Natural killer cell (primary cell): ENCODE measurements at places on chromosomes 12 and 14. TPM values are rescaled to one million over a fixed set of nuclear protein-coding genes. Genes with fewer than 3 reads are reported as not detected.

Gene TAS2R31
- 6.2 TPM for total RNA-seq

DNA sequence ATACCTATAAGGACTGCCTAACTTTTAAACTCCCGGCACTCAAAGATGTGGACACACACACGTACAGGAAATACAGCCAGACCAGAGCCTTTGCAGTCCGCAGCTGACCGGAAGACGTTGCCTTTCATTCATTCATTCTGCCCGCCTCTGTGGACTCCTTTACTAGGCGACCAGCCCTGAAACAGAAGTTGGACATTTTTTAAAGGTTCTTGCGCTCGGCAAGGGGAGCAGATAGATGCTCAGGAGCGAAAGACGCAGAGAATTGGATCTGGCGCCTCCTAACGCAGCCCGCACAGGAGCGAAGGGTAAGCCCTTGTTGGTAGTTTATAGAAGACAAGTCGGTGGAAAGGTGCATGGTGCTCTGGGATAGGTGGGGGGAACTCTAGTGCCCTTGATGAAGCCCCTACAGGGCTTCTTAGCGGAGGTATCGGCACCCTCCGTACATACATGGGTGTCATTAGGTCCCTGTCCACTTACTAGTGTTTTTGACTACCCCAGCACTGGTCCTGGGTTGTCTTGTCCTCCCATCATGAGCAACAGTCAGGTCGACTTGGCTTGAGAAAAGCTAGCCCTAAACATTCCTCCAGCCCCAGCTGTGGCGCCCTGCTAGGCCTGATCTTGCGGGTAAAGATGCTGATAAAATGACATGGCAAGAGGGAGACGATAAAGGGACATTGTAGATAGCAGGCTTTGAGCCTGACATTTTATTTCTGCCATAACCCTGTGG is at the start of gene KDM2B:
KDM2B (minus strand) TSS at position 65 of the 727 bp plus-strand sequence. CDS start 112 bp downstream, outside the sequence.
- peaks cover 44% of the 10 kb centered on the region for H3K4me1 ChIP-seq
- no peaks in the 10 kb centered on the region for H3K27me3 ChIP-seq
- H3K4me3 ChIP-seq, result peak within 1 kb of the TSS; percentile 65
- DNase-seq, result no peak

Gene ZFHX2
- total RNA-seq, result 0.72 TPM

Gene GYS2
- total RNA-seq, result not detected

Gene CPNE8
- 7.9 TPM for total RNA-seq

GRCh38 chr12:124767066-124767821 is 96.4 kb downstream of the SCARB1 start:
- H3K4me1 ChIP-seq, result peaks cover 42% of the 10 kb centered on the region
- peaks cover 16% of the 10 kb centered on the region for H3K27me3 ChIP-seq
- no peak overlapping the region for H3K4me3 ChIP-seq
- H3K36me3 ChIP-seq, result no peaks in the 10 kb centered on the region
- H3K27ac ChIP-seq, result no peak overlapping the region

- no peak for DNase-seq
- H3K27me3 ChIP-seq, result no peaks in the 10 kb centered on the region
- no peak overlapping the region for H3K4me3 ChIP-seq
- H3K36me3 ChIP-seq, result peaks cover 41% of the 10 kb centered on the region
- no peak overlapping the region for H3K27ac ChIP-seq
These were observed 15.2 kb downstream of the GOLGA3 start for GRCh38 chr12:132813443-132813842.

GRCh38 chr14:40053416-40053815 is 621.2 kb upstream of the FBXO33 start:
- H3K4me1 ChIP-seq, result no peaks in the 10 kb centered on the region
- no peak overlapping the region for H3K4me3 ChIP-seq
- H3K36me3 ChIP-seq, result no peaks in the 10 kb centered on the region
- no peaks in the 10 kb centered on the region for H3K27me3 ChIP-seq
- H3K27ac ChIP-seq, result no peak overlapping the region

GRCh38 chr14:74945261-74945851 is 10.0 kb downstream of the PGF start:
- H3K4me3 ChIP-seq, result no peak overlapping the region
- peak; percentile 49 for DNase-seq
- peaks cover 37% of the 10 kb centered on the region for H3K4me1 ChIP-seq
- no peak overlapping the region for H3K27ac ChIP-seq

GRCh38 chr14:32497248-32497647 is 168.2 kb downstream of the AKAP6 start:
- no peak overlapping the region for H3K27ac ChIP-seq
- H3K27me3 ChIP-seq, result no peaks in the 10 kb centered on the region
- no peak overlapping the region for H3K4me3 ChIP-seq
- H3K36me3 ChIP-seq, result no peaks in the 10 kb centered on the region
- H3K4me1 ChIP-seq, result no peaks in the 10 kb centered on the region

GRCh38 chr14:87581298-87581697 is 411.7 kb downstream of the GALC start:
- no peak overlapping the region for H3K4me3 ChIP-seq
- no peaks in the 10 kb centered on the region for H3K36me3 ChIP-seq
- no peaks in the 10 kb centered on the region for H3K4me1 ChIP-seq
- H3K27ac ChIP-seq, result no peak overlapping the region

DNA sequence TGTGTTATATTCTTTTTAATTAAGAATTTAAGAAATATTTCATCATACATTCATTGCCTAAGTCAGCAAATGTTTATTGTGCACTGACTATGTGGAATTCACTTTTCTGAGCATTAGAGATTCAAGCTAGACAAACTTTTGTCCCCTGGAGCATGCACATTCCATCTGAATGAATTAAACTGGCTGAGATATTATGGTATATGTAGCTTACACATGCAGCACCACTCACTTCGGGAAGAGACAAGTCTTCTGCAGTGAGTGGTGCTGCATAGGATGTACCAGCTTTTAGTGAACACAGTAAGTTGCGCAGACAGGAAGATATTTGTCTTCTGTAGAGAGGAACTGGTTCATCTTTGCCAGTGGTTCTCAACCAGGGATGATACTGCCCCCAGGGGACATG is 318.4 kb downstream of the SYT1 start:
- no peaks in the 10 kb centered on the region for H3K36me3 ChIP-seq
- H3K27me3 ChIP-seq, result no peaks in the 10 kb centered on the region
- H3K4me3 ChIP-seq, result no peak overlapping the region
- no peak overlapping the region for H3K27ac ChIP-seq

Gene BAZ1A
- total RNA-seq, result 64.6 TPM

GRCh38 chr12:24379861-24380521 is 430.5 kb upstream of the SOX5 start:
- H3K27ac ChIP-seq, result peak overlapping the region; percentile 21
- no peaks in the 10 kb centered on the region for H3K36me3 ChIP-seq
- H3K27me3 ChIP-seq, result no peaks in the 10 kb centered on the region
- no peak overlapping the region for H3K4me3 ChIP-seq
- no peaks in the 10 kb centered on the region for H3K4me1 ChIP-seq
- no peak for DNase-seq

Gene ACOT6
- not detected for total RNA-seq

- H3K36me3 ChIP-seq, result no peaks in the 10 kb centered on the region
- H3K27ac ChIP-seq, result no peak overlapping the region
- DNase-seq, result no peak
- no peak overlapping the region for H3K4me3 ChIP-seq
- no peaks in the 10 kb centered on the region for H3K4me1 ChIP-seq
These were observed 1206.5 kb upstream of the FLRT2 start for GRCh38 chr14:84323450-84323849.

Gene PIK3C2G
- total RNA-seq, result not detected
